ENCODE measurements at places on chromosomes 2 and 18.

GRCh38 chr18:75045272-75045671 is 163.7 kb downstream of the PTGR3 start:
- no peak for DNase-seq

DNA sequence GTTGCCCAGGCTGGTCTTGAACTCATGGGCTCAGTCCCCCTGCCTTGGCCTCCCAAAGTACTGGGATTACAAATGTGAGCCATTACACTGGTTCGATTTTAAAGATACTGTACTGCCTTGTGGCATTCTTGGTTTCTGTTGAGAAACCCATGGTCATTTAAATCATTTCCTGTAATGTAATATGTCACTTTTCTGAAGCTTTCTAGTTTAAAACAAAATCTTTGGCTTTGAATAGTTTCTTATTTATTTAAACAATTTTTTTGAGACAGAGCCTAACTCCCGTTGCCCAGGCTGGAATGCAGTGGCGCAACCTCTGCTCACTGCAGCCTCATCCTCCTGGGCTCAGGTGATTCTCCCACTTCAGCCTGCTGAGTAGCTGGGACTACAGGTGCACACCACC is 8.9 kb downstream of the ZNF512 start:
- no peak for DNase-seq

DNA sequence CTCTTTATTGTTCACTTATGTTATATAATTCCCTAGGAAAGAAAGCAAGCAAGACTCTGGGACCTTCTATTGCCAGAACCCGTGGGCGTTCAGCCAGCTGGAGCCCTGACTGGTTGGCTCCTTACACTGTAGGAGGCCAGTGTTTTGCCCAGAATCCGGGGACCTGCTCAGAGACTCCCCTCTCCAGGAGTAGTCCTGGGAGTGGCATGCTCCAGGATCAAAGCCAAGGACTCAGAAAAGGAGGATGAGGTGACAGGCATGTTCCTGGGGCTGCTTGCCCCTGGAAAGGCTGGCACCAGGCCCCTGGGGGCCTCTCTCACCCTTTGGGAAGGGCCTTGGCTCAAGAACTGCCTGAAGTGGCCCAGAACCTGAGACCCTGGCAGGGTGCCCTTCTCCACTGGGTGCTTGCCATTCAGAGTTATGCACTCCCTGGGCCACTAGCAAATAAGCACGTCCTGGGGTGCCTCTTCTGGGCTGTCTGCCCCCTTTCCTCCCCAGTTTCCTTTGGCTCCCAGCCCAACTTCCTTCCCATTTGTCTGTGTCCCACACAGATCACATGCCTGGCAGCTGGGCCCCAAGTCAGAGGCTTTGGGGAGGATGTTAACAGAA is 19.6 kb upstream of the KIF3C start:
- DNase-seq, result no peak

DNA sequence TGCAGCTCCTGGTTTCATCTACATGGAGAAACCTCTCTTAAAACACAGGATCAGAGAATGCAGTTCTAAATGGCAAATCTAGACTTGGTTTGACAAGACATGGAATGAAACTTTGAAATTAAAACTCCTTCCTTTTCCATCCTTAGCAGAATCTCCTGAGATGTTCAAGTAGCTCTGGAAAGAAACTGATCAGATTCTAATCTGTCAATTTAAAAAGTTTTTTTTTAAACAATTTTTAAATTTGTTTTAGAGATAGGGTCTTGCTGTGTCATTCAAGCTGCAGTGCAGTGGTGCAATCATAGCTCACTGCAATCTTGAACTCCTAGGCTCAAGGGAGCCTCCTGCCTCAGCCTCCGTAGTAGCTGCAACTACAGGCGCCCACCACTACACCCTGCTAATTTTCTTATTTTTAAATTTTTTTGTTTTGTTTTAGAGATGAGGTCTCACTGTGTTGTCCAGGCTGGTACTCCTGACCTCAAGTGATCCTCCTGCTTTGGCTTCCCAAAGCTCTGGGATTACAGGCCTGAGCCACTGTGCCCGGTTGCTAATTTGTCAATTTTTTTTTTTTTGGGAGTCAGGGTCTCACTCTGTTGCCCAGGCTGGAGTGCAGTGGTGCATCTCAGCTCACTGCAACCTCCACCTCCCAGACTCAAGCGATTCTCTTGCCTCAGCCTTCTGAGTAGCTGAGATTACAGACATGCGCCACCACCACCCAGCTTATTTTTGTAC is 216.7 kb downstream of the TGIF1 start:
- DNase-seq, result no peak

DNA sequence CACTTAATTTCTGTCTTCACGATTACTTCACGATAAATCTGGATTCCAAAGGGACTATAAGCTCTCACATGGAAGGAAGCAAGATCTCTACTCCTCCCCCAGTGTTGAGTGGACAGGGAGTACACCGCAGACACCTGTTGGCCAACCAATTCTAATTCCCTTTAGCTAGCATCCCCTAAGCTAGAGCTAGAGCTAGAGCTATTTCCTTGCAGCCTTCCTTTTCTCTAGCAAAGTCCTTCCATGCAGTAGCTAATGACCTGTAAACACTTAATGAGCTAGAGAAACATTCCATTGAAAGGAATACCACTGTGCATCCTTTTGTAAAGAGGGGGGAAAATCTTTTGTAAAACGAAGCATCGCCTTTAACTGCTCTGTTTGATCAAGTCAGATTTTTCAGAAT is 56.5 kb downstream of the BCL11A start:
- no peak for DNase-seq

GRCh38 chr2:158725441-158725891 is 69.7 kb upstream of the DAPL1 start:
- DNase-seq, result no peak

DNA sequence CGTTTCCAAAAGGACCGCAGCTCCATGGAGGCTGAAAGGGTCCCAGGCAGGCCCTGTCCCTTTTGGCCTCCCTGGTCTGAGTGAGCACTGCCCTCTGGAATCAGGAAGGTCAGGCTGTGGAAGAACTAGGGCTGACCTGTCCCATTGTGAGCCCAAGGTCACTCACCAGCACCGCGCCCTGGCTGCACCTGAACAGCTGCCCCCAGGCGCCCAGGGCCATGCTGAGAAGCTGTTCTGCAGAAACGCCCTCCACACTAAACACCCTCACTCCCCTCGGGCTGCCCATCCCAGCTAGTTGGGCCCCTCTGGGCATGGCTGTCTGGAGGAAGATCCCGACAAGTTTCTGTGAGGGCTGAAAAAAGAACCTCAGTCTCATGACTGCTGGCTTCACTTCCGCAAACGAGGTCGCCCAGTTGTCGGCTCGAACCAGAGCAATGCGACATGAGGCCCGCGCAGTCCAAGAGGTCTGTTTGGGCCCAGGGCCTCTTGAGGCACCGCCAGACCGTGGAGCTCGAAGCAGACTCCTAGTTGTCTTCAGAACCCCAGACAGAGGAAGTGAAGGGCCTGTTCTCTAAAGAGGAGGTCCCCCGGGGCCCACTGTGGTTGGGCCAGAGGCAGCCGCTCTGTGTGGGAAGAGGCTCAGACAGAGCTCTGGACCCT is 64.4 kb downstream of the INPP5D start:
- DNase-seq, result no peak

GRCh38 chr2:12060886-12061285 is 314.5 kb downstream of the LPIN1 start:
- no peak for DNase-seq

DNA sequence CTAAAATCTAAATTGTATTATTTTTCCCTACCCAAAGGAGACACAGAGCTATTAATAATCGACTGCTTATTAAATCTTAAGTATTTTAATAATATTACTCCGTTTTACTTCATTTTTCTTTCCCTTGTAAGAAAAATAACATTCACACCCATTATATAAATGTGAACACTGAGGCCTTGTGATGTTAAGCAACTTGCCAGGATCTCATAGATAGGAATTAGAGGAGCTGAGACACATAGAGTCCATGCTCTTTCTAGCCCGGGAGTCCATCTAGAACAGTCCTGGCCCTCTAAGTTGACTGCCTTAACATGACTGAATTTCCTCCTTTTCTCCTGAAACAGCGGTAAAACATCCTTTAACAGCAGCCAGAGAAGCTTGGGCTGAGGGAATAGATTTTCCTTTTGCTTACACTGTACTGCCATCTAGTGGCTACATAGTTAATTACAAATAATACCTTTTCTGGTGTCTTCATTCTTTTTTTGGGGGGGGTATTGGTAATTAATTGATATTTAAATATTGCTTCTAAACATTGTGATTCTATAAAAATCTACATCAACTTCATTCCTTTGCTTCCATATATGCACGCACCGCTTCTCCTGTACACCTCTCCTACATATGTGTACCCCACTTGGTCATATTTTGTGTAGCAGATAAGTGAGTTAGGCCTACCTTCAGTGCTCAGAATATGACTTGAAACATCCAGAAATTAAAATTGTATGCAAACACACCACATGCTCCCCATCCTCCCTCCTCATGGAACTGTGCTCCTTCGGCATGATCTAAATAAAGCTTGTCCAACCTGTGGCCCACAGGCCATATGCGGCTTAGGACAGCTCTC is 125.8 kb upstream of the HNMT start:
- DNase-seq, result no peak

DNA sequence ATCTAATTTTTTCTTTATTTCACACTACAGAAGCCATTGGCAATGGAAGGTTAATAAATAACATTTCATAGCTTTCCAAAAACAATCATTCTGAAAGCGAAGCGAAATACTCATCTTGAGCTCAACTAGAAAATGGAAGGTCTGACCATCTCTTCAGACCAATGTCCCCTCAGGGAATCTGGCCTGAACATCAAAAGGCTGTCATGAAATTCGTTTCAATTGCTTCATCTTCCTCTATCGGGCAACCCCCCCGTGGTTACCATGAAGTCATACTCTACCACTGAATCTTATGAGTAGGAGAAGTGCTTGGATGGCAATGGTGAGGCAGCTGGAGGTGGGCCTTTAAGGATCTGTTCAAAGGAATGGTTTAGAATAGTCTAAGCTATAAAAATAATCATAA is 22.9 kb upstream of the CYTIP start:
- DNase-seq, result peak; percentile 45

DNA sequence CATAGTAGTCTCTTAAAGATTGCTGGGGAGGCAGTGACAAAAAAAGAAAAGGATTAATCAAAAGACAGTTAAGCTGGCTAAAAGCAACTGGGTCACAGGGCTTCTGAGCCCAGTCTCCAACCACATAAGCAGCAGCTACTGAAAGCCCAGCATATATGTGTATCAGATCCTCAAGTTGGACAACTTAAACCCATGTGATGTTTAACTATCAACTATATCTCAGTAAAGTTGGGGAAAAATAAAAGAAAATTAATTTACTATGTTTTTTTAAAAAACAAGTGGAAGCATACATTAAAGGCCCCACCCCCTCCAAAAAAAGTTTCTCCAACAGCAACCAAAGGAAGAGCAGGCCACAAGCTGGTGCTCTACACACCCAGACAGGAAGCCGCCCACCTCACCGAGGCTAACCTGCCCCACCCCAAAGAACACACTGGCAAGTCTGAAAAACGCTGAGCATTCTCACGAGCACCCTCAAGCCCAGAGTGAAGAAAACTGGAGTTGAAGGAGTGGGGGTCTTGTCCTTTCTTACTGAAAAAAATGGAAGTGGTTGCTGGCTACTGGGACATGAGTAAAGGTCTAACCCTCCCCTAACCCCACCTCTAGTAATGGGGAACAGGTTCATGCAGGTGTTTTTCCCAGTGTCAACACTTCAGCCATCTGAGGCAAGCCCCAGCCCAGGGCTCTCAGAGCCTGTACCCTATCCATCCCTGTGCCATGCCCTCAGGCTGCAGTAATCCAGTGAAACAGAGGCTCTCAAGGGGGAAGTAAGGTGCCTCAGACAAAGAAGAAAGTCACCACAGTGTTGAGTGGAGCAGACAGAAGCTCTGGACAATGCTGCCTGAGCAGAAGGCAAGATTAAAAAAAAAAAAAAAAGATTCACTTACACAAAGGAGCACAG is 106.3 kb downstream of the GYPC start:
- no peak for DNase-seq
